ENCODE measurements at places on chromosomes 4 and X. TPM values are rescaled to one million over a fixed set of nuclear protein-coding genes. Genes with fewer than 3 reads are reported as not detected.

GRCh38 chr4:75172551-75172950, 239.6 kb downstream of the PARM1 start:
- H3K27me3 ChIP-seq, result no peaks in the 10 kb centered on the region
- H3K36me3 ChIP-seq, result no peaks in the 10 kb centered on the region
- H3K4me3 ChIP-seq, result no peak overlapping the region
- H3K27ac ChIP-seq, result no peak overlapping the region
- no peak for DNase-seq

The IGFBP7 gene
- total RNA-seq, result 0.86 TPM

DNA sequence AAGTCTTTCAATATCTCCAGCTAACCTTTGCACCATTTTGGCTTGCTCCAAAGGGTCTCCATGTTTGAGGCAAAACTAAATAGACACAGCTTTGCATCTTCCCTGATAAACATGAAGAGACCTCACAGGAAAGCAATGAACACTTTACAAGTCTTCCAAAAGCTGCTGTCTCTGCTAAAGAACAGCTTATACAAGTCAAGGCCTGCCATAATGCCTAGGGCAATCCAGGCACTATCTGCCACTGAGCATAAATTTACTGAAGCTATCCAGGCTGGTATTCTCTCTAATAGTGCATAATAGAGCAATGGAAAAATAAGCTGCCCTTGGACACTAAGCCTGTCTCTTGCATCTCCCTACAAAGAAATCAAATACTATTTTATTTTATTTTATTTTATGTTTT, 60.1 kb upstream of the S100G start:
- no peak overlapping the region for H3K4me3 ChIP-seq
- no peak overlapping the region for H3K27ac ChIP-seq
- H3K4me1 ChIP-seq, result no peaks in the 10 kb centered on the region
- no peaks in the 10 kb centered on the region for H3K36me3 ChIP-seq
- DNase-seq, result no peak

The BOD1L1 gene
- 29.4 TPM for total RNA-seq

DNA sequence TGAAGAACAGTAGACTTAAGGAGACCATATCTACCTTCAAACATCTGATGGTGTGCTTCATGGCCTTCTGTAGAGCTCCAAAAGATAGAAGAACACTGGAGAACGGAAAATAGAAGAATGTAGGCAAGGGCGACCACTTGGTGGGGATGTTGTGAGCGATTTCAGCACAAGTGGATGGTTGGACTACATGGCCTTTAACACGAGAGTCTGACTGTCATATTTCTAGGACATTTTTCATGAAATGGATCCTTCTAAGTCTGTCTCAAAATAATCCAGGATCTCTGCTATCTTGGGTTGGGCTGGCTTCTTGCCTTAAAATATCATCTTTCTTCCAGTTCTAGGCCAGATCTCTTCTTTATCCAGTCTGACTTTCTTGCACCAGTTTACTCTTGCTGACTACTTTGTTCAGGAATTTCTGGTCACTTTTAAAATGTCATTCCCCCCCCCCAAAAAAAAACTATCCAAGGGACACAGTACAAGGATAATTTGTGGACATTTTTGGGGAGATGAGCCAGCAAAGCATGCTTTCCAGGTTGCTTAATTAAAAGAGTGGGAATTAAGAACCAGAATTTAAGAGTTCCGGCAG, 1.2 kb upstream of the MID1IP1 start:
- peaks cover 3% of the 10 kb centered on the region for H3K4me1 ChIP-seq
- no peak overlapping the region for H3K4me3 ChIP-seq
- no peaks in the 10 kb centered on the region for H3K36me3 ChIP-seq
- H3K27me3 ChIP-seq, result no peaks in the 10 kb centered on the region
- no peak for DNase-seq
- no peak overlapping the region for H3K27ac ChIP-seq

DNA sequence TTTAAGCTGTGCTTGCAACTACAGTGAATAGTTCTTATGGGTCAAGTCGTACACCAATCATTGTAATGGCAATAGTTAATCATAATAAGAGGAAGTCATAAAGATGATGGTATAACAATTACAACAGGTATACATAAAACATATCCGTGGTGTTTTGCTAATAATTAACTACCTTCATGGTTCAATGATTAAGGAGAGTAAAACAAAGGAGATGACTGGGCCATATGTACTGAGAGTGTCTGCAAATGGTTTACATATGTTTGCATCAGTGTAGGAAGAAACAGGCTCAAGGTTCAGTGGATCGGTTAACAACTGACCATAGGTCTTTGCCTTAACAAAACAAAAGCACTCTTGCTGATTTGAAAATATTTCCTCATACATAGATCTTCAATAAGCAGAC, 253.0 kb downstream of the COX7B2 start:
- no peak overlapping the region for H3K4me3 ChIP-seq
- no peaks in the 10 kb centered on the region for H3K36me3 ChIP-seq
- no peak for DNase-seq
- no peak overlapping the region for H3K27ac ChIP-seq
- no peaks in the 10 kb centered on the region for H3K4me1 ChIP-seq
